ENCODE measurements at places on chromosomes 5 and 9.

DNA sequence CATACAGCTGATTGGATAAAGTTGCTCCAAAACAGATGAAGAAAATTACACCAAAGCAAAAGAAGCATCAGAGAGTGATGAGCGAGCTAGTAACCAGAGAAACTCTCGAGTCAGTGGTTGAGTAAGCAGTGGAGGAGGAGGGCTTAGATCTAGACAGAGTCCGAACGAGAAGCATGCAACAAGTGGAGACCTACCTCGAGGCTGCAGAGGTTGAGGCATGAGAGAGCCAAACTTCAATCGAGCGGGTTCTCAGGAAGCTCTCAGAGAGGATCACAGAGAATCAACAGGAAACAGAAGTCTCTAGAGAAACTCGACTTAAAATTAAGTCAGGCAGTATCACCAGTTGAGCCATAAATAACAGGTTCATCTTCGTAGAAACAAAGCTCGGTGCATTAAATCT, 6.1 kb downstream of the RUSC2 start:
- no peak for DNase-seq

DNA sequence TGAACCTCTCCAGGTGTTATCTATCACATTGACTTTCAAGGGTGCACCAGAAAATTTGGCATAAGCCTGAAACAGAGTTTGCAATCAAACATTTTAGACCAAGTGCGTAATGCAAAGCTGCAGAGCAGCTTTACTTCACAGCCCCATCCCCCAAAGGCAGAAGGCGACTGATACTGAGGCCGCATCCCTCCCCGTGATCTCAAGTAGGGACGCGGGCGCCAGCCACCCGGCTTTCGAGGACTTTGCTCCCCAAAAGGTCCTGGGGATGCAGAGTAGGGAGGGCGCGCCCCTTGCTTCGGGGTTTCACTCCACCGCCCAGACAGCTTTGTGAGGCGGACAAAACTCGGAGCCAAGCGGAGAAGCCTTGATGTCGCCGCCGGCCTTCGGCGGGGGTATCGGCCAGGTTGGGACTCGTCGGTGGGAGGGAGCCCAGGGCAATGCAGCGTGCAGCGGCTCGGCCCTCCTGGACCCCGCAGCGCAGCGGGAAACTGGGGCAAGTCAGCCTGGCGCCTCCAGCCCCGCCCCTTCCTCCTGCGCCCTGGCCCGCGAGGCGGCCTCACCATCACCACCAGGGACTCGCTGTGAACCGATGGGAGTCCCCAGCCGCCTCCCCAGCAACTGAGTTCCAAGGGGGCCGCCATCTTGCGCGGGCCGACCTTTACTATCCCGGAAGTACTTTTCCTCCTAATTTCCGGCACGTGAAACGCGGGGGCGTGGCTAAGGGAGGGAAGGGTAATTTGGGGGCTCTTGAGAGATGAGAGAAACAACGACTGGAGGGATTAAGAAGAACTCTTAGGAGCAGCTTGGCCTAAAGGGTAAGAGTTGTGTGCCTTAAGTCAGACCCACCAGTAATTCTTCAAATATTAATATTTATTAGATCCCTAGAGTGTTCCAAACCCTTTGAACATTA, at the start of gene MTX3:
TSS of gene MTX3 (minus strand) at position 665 of the 910 bp plus-strand sequence. CDS start at position 641, 24 bp downstream.
- DNase-seq: peak; percentile 89

- DNase-seq: no peak
These were observed 48.6 kb downstream of the PSMB7 start for GRCh38 chr9:124366476-124367220.

- no peak for DNase-seq
These were observed 36.0 kb downstream of the FAM78A start for GRCh38 chr9:131240047-131240921.

- no peak for DNase-seq
These were observed 207.3 kb upstream of the SGCD start for GRCh38 chr5:156119692-156120091.

DNA sequence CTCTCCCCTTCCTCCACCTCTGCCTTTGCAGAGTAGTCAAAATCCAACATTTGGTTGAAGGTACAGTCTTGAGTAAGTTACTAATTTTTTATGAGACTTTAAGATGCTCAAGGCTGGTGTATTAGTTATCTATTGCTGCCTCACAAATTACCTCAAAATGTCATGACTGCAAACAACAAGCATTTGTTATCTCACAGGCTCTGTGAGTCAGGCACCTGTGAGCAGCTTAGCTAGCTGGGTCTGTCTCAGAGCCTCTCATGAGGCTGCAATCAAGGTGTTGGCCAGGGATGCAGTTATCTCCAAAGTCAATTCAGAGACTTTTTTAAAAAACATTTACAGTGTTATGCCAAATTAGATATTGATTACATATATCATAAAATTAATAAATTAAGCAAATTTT, 371.3 kb upstream of the RGMB start:
- DNase-seq: no peak

- no peak for DNase-seq
These were observed 83.9 kb downstream of the PTPN3 start for GRCh38 chr9:109414125-109414785.

DNA sequence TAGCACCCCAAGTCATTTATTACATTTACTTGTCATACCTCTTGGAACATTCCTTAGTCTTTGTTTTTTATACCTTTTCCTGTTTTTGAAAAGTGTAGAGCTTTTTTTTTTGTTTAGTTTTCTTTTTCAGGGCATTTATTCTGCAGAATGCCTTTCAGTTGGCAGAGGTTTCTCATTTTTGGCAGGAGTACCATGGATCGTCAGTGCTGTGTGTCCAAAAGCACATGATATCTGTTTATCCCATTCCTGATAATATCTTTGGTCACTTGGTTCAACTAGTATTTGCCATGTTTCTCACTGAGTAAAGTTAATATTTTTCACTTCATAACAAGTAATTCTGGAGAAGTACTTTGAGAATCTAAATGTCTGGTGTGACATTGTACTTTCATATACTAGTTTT, 10.7 kb downstream of the OGN start:
- no peak for DNase-seq

GRCh38 chr9:21875893-21876292, 73.5 kb downstream of the MTAP start:
- no peak for DNase-seq

DNA sequence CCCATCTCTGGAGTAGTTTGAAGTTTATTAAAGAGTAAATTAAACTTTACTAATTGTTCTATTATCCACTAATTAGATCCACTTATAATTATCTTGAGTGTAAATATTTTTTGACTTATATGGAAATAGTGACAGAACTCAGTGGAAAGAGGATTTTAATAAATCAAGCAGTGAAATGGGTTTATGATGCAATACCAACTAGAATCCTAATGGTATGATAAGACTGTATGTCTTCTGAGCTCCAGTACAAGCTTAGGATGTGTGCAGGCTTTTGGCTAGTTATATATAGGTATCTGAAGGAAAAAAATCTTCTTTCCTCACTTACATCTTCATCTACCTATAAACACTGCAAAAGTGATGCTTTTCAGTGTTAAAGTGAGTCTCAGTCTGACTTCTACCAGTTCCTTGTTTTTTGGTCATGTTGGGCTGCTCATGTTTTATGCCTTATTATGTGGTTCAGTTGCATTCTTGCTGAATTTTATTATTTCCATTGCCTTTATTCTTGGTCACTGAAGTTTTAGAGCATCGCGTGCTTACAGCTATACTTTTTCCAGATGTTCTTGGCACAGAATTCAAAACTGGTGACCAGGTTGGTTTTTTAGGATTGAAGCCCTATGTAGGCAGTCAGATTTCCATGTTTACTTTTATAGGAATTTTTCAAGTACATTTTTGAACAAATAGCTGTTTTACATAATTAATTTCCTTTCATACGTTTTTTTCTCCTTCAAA, 30.5 kb downstream of the XRCC4 start:
- no peak for DNase-seq

DNA sequence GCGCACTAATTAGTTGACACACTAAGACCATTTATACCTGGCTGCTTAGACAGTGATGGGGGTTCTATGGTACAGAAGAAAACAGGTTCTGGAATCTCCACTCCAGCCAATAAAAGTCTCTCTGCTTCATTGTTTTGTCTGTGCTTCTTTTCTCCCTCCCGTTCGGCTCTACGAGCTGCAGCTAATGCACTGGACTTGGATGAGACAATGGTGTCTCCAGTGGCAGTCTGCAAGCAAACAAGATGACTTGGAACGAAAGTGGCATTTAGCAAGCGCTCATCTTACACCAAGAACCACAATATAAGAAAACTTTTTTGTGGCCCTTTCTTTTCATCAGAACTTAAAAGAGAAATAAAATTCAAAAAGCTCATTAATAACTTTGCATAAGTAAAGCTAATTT, 30.2 kb downstream of the GFM2 start:
- DNase-seq: no peak

DNA sequence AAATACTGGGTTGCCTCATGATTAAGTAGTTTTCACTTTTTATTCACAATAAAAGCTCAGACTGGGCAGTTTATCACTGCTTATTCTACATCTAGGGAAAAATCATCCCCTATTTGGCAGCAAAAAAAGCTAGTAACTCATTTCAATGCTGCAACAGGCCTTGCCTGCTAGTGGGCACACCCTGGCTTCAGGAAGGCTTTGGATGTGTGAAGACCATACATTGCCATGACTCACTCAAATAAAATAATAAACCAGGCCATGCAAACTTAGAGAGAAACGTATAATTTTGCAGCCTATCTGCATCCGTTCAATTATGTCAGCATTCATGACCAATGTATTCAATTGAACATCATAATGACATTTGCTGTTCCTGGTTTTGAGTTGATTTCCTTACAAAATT, 402.9 kb downstream of the PIK3R1 start:
- no peak for DNase-seq

DNA sequence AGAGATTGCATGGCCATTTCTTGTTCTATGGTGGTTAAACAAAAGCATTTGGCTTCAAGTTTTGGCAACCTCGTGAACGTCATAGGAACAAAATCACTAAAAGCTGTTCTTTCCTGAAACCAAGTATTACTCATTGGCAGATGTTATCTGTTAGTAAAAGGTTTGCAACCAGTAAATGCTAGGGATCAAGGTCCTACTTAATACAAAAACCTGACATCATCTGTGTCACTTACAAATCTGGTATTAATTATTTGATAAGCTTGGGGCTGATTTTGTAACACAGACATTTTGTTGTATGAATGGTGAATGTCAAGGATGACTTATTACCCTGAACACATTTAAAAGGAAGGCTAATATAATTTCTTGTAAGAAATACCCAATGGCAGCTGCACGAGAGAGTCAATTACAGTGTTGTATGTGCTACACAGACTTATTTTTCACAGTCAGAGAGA, 486.4 kb upstream of the ZNF608 start:
- no peak for DNase-seq

- no peak for DNase-seq
These were observed 180.2 kb downstream of the ADCY2 start for GRCh38 chr5:7576023-7576715.

DNA sequence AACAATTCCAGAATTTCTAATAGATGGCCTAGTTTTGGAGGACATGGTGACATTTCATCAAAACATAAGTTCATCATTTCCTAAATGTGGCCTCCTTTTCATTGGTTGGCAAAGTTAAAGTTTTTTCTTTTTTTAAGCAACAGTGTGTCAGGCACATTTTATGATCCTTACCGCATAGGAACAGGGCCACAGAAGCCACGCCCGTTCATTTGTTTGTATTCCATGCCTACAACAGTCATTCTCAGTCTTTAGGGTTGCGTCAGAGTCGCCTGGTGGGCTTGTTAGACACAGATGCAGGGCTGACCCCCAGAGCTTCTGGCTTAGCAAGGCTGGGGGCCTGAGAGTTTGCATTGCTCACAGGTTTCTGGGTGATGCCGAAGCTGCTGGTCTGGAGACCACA, 130.2 kb downstream of the HSD17B3 start:
- DNase-seq: no peak

DNA sequence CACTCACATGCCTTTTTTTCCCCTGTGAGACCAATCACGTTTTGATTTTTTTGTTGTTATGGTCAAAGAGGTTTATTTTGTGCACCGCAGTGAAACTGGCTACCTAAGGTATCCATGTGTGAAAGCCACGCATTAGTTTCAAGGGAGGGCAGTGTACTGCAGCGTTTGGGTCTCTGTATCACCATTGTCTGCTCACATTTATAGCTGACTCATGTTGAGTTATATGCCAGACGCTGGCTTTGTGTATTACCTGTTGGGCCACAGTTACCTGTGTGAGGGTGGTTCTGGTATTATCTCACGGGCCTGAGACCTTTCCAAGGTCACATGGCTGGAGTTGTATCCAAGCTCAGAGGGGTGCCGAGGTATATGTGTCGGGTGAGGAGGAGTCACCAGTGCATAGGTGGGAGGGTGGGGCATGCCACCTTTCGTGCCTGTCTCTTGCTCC, 75.8 kb downstream of the ARHGAP26 start:
- no peak for DNase-seq

DNA sequence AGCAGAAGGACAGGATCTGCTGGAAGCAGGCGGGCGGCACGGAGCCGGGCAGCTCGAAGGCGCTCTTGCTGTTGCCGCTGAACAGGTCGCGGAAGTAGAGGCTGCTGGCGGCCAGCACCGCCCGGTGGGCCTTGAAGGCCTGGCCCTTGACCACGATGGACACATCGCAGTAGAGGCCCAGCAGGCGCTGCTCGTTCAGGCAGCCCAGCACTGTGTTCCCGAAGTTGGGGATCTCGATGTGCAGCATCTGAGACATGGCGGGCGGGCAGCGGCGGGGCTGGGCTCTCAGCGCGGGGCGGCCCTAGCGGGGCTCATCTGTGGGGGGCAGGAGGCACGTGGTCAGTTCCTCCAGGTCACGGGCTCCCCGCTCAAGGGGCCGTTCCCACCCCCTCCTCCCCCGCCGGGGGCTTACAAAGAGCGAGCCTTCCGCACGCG, 44.8 kb downstream of the NACC2 start:
- no peak for DNase-seq

- no peak for DNase-seq
These were observed 1999.3 kb downstream of the MAT2B start for GRCh38 chr5:165504674-165505073.

DNA sequence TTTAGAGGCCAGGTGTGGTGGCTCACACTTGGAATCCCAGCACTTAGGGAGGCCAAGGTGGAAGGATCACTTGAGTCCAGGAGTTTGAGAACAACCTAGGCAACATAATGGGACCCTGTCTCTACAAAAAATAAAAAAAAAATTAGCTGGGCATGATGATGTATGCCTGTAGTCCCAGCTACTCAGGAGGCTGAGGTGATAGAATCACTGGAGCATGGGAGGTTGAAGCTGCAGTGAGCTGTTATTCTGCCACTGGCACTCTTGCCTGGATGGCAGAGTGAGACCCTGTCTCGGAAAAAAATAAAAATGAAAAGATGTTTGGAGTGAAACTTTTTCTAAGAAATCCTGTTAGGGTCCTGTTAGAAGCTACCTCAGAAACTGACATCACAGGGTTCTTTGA, 24.2 kb downstream of the OCLN start:
- DNase-seq: no peak

DNA sequence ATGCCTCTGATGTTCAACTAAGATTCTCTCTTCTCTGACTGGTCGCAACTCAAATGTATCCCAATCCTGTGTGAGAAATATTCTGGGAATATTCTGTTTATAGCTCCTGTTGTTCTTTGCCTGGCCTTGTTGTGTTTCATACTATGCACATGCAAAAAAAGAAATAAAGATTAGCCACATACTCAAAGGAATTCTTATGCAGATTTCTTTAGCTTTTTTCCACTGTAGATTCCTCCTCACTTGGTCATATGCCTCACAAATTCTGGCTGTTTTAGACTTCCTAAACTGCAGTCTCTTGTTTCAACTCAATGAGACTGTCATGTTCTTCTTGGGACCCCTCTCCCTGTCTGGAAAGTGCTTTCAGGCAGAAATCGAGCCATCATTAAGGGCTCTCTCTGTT, 217.5 kb upstream of the SH3GL2 start:
- DNase-seq: no peak

Data from CD4-positive, alpha-beta T cell treated with Interleukin-17A for 1 hour (primary cell).